ENCODE measurements at places on chromosomes 13 and 19.

DNA sequence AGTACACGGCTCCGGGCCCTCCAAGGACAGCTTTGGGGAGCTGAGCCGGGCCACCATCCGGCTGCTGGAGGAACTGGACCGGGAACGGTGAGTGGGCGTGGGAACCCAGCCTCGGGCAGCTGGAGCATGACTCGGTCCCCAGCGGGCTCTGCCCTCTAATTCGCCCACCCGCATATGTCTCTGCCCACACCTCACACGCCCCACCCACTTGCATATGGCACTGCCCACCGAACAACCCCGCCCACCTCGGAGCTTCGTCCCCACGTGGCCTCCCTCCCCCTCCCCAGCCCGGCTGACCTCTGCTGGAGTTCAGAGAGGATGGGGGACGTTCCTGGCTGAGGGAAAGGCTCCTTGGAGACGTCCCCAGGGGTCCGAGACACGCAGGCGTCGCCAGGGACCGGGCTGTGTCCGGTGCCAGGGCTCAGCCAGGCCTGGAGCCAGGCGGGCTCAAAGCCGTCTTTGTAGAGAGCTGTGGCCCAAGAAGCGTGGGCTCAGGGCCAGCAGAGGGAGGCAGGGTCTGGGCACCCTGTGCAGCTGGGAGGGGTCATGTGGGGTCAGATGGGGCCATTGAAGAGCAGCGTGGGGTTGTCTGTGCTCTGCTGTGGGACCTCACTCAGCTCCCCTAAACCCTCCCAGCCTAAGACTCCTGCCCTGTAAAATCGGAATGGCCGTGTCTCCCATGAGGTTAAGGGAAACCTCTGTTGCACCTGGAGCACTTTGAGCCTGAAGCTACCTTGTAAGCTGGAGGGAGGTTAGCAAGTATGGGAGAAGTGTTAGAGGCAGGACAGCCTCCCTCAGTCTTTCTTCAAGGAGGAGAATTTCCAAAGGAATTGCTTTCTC is 3.8 kb downstream of the APC2 start:
- DNase-seq: no peak

DNA sequence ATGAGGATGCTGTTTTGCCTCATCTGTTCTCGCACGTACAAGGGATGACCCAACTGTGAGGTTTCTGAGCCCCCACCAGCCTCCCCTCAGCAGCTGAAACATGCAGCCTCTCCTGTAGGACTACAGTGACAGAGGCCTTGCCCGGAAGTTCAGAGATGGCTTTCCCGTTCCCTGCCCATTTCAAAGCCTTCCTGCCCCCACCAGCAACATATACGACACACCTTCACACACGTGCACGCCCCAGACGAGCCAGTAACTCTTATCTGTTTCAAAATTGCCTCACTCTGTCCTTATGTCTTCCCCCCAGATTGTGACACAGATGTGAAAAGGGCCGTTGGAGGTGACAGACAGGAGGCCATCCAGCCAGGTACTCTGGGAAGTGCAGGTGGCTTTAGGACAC is 95.8 kb downstream of the RAB20 start:
- DNase-seq: no peak

GRCh38 chr19:22609630-22610029 is 24.5 kb upstream of the ZNF492 start:
- no peak for DNase-seq

- DNase-seq: no peak
Observed at GRCh38 chr19:5215431-5215830, 125.2 kb downstream of the PTPRS start.

- DNase-seq: no peak
Observed at GRCh38 chr19:49347835-49348234, 12.6 kb downstream of the CD37 start.

- DNase-seq: no peak
Observed at GRCh38 chr19:31981545-31981944, 363.9 kb upstream of the ZNF507 start.

DNA sequence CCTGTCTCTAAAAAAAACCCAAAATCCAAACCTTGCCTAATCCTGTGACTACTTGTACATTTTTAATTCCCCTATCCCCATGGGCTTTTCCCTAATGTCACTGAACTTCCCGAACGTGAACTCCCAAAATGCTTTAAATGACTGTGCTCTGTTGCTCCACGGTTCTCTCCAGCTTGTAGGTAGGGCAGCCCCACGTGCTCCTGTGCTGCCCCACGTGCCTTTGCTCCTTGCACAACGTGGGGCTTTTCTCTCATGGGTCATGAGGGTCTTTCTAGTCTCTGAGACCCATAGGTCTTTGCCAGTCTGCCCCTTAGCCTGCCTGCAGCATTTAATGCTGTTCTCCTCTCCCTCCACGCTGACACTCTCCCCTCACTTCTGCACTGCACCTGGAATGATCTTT is 122.0 kb downstream of the SHISA2 start:
- DNase-seq: no peak
